Activated CD8-positive, alpha-beta T cell treated with anti-CD3 and anti-CD28 coated beads, Interleukin-2, amount 10 ng/mL, durations not matched to agents 7 days and 5 days (primary cell): ENCODE measurements at places on chromosomes 12 and 14.

DNA sequence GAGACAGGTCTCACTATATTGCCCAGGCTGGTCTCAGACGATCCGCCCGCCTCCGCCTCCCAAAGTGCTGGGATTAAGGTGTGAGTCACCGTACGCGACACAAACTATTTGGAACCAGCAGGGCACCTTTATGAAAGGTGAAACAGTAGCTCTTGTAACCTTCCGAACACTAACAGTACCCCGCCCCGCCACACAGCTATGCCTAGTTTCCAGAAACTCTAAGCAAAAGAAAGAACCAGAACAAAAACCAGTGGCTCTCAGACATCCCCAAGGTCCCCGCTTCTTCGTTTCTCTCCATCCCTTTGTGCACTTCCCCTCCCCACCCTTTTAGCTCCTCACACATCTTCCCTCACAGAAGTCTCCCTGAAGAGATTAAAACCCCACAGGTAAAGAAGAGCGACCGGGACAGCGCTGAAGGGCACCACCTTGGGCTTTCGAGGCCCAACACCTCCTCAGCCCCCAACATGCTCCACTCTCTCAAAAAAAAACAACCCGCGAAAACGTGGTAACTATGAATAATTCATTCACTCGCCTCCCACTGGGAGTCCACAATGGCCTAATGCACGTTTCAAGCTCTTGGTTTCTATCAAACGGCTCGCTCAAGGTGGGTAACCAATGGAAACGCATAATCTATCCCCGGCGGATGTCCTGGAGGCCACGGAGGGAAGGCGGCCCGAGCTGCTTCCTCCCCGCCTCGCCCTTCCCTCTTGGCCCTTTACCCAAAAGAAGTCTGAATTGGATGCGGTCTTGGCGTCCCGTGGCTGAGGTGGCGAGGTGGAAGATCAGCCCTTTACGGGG is 877 bp downstream of the BAG5 start:
- H3K27me3 ChIP-seq: no peaks in the 10 kb centered on the region
- H3K36me3 ChIP-seq: peaks cover 30% of the 10 kb centered on the region
- H3K4me1 ChIP-seq: peaks cover 55% of the 10 kb centered on the region
- peak overlapping the region; percentile 93 for H3K27ac ChIP-seq
- DNase-seq: peak; percentile 67

DNA sequence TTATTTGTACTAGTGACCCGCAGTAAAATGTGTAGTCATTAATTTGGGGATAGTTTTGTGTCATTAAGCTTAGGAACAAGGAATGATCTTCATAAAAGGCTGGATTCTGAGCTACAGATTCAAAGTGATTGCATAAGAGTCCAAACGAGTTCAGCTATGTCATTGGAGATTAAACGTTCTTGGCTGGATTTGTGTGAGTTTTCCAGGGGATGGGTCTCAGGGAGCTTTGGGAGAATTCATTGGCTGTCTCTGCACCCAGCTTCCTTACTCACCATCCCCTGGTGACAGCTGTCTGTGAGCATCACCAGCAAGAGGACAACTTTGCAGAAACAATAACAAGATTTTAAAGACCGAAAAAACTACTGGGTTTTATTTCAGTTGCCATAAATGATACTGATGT is 130.4 kb downstream of the DAAM1 start:
- H3K27ac ChIP-seq: no peak overlapping the region
- H3K4me1 ChIP-seq: peaks cover 17% of the 10 kb centered on the region
- no peak overlapping the region for H3K4me3 ChIP-seq
- H3K36me3 ChIP-seq: peaks cover 2% of the 10 kb centered on the region
- DNase-seq: no peak

DNA sequence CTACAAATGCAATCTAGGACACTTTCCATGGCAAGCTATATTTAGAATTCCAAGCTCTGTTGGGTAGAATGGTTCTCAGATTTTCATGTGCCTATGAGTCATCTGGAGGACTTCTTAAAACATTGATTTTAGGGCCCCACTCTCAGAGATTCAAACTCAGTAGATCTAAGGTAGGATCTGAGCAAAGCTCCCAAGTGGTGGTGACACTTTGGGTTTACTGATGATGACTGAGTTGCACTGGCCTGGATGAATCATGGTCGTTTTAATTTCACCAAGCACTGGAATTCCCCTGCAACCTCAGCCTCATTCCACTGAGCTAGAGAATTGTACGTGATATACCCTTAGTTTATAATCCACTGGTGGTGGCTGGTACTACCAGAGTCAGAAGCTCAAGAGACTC is 86.5 kb downstream of the PPM1H start:
- H3K27me3 ChIP-seq: peaks cover 6% of the 10 kb centered on the region
- no peak overlapping the region for H3K4me3 ChIP-seq
- DNase-seq: no peak
- no peak overlapping the region for H3K27ac ChIP-seq
- no peaks in the 10 kb centered on the region for H3K4me1 ChIP-seq

DNA sequence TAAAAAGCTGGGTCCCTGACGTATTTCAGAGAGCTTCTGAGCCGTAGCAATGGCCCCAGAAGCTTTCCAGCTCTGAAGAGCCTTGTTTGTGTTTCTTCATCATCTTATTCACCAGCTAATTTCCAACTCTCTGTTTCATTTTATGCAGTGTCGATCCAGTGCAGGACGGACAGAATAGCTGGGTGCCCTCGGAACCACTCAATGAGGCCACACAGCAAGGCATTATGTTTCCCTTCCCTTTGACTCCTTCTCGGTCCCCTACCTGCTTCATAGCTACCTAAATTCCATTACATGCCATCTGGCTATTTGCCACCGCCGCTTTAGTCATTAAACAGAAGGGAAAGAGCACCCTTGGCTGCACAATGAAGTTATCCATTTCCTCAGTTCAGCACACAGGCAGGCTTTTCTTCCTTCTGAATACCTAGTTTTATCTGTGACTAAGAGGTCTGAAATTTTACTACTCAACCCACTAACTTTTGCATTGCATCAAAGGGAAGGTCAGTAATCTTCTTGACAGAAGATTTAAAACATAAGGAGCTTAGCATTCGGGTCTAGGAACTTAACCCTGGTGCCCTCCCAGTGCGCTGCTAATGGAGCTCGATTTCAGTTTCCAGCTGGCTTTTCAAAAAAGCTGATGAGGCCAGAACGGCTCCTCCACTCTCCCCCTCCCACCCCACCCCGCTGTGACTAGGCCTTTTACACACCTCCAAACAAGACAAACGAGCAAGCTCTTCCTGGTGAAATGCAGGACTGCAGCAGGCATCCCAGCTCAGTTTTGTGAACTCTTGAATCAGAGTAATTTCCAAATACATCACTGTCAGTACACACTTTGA is 176.8 kb downstream of the GXYLT1 start:
- no peak for DNase-seq
- no peak overlapping the region for H3K27ac ChIP-seq
- no peaks in the 10 kb centered on the region for H3K4me1 ChIP-seq
- H3K27me3 ChIP-seq: peaks cover 3% of the 10 kb centered on the region
- H3K4me3 ChIP-seq: no peak overlapping the region

- no peak for DNase-seq
- no peak overlapping the region for H3K4me3 ChIP-seq
- no peaks in the 10 kb centered on the region for H3K4me1 ChIP-seq
- H3K36me3 ChIP-seq: no peaks in the 10 kb centered on the region
- H3K27me3 ChIP-seq: peaks cover 8% of the 10 kb centered on the region
Observed at GRCh38 chr12:119911182-119911581, 34.1 kb upstream of the CIT start.

- peaks cover 3% of the 10 kb centered on the region for H3K27me3 ChIP-seq
- H3K4me1 ChIP-seq: no peaks in the 10 kb centered on the region
- no peak overlapping the region for H3K4me3 ChIP-seq
- no peak overlapping the region for H3K27ac ChIP-seq
- no peak for DNase-seq
Observed at GRCh38 chr12:19884021-19884492, 444.8 kb downstream of the AEBP2 start.

DNA sequence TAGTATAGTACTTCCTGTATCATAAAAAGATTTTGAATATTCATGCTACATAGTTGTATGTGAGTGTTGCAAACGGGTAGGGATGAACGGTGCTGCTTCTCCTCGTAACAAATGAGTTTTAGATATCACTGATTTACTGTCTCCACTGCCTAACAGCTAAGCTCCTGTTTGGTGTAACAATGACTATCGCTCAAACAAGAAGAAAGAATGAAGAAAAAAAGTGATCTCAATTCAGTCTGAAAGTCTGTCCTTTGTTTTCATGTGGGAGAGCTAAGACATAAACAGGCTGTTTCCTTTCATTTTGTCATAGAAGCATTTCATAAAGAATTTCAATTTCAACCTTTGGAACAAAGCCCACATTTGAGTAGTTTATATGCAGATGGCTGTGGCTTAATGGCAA is 26.1 kb upstream of the RTRAF start:
- no peaks in the 10 kb centered on the region for H3K27me3 ChIP-seq
- peaks cover 24% of the 10 kb centered on the region for H3K4me1 ChIP-seq
- DNase-seq: no peak
- H3K27ac ChIP-seq: peak overlapping the region; percentile 59
- peaks cover 76% of the 10 kb centered on the region for H3K36me3 ChIP-seq

- H3K4me3 ChIP-seq: no peak overlapping the region
- DNase-seq: no peak
- no peak overlapping the region for H3K27ac ChIP-seq
- no peaks in the 10 kb centered on the region for H3K27me3 ChIP-seq
Observed at GRCh38 chr12:38269897-38270296, 46.7 kb upstream of the ALG10B start.

- no peaks in the 10 kb centered on the region for H3K4me1 ChIP-seq
- no peak overlapping the region for H3K27ac ChIP-seq
- H3K4me3 ChIP-seq: no peak overlapping the region
- H3K27me3 ChIP-seq: no peaks in the 10 kb centered on the region
Observed at GRCh38 chr14:74913986-74914573, 9.0 kb downstream of the RPS6KL1 start.

DNA sequence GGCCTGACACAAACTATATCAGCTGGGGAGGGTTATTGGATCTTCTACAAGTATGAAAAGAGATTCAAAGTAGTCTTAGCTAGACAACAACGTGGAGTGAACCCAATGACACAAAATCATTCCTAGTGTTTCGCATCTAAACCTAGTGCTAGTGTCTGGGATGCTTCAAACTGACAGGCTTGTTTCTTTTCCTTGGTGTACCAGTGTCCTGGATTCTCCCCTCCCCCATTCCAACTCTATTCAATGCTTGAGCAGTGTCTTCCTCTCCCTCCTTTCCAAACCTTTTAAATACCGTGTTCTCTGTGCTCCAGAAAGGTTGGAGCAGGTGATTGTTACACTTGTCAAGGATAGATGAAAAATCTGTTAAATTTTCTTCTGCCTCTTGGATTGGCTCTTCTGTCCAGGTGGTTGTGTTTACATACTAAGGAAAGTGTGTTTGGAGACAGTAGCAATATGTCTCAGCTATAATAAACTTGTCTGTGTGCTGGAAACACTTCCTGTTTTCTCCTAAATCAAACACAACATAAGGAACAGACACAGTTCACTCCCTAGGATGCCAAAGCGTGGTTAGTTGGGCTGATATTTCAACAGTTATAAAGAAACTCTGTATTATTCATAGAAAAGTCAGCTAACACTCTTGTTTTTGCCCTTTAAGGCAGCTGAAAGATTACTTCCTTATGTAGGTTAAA is 14.4 kb upstream of the GUCY2C start:
- H3K4me1 ChIP-seq: peaks cover 5% of the 10 kb centered on the region
- no peak overlapping the region for H3K4me3 ChIP-seq
- DNase-seq: no peak
- H3K36me3 ChIP-seq: no peaks in the 10 kb centered on the region
- no peak overlapping the region for H3K27ac ChIP-seq
